ENCODE measurements at places on chromosomes 2 and 18. TPM values are rescaled to one million over a fixed set of nuclear protein-coding genes. Genes with fewer than 3 reads are reported as not detected.

GRCh38 chr2:42835577-42836371 is 43.4 kb upstream of the HAAO start:
- peak; percentile 19 for DNase-seq

DNA sequence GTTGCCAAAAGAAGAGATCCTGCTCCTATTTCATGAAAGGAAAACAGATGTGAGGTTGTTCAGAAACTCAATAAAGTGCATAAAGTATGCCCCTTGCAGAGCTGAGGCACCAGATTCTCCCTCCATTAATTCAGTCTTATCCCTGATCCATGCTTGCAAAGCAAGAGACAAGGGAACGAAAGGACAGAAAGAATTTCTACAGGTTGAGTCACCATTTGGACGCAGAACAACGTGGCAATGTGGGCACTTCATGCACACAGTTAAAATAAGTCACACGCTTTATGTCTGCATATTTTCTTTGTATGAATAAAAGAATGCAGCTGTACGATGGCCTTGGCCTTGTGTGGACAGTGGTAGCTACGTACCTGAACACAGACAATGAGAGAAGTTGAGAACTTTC is 321.7 kb upstream of the REV1 start:
- no peak for DNase-seq

DNA sequence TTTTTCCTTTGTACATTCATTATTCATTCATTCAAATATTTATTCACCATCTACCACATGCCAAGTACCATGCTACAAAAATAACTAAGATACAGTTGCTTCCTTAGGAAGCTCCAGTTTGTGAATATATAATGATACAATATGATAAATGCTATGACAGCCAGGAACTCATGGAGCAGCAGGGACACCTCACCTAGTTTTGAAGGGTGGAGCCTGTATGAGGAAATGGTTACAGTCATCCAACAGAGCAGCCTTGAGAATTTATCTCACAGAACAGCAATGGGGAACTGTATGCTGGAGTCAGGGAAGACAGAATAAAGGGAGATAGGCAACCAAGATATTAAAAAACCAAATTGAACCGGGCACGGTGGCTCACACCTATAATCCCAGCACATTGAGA is 124.0 kb downstream of the OSBPL1A start:
- no peak for DNase-seq

GRCh38 chr18:38759457-38759856 is 1193.9 kb upstream of the CELF4 start:
- no peak for DNase-seq

DNA sequence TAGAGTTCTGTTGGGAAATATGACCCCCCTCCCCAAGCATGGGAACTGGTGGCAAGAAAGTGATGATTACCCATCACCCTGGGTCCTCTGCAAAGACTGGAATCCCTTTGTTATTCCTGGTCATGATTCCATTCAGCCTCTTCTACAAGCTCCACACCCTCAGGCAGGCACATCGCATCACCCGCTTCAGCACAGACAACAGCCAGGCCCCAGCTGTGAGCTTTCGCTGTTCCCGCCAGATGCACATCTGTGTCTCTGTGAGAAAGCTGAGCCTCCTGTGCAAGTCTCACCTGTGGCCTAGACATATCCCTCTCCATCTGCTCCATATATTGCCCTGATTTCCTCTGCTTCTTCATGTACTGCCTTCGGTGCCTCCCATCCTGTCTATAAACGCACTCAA is 368.0 kb upstream of the RAB6C start:
- DNase-seq, result no peak

- no peak for DNase-seq
Observed at GRCh38 chr2:29323961-29324360, 208.7 kb downstream of the CLIP4 start.

- DNase-seq, result no peak
Observed at GRCh38 chr2:228869636-228870264, 401.3 kb downstream of the PID1 start.

- DNase-seq, result no peak
Observed at GRCh38 chr2:159985656-159986055, 76.8 kb downstream of the PLA2R1 start.

DNA sequence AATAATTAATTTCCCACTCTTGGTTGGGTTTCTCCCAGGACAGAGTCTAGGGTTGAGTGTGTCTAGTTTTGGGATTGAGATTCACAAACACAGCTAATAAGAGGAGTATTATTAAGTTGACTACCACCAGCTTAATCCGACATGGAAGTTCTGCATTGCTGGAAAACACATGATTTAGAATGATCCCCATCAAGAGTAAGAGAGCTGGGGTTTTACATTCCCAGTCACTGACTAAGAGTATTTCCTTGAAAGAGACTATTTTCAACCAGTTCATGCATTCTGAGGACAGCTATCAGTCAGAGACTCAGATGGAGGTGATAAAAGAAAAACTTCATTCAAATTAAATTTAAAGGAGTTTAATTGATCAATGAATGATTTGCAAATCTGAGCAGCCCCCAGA is 334.6 kb upstream of the LRATD1 start:
- no peak for DNase-seq

GRCh38 chr2:207257251-207258250 is 91.8 kb upstream of the KLF7 start:
- DNase-seq, result no peak

- no peak for DNase-seq
Observed at GRCh38 chr2:38509314-38509946, 93.3 kb downstream of the HNRNPLL start.

GRCh38 chr18:3238742-3239141 is 8.9 kb upstream of the MYL12A start:
- DNase-seq, result peak; percentile 43

DNA sequence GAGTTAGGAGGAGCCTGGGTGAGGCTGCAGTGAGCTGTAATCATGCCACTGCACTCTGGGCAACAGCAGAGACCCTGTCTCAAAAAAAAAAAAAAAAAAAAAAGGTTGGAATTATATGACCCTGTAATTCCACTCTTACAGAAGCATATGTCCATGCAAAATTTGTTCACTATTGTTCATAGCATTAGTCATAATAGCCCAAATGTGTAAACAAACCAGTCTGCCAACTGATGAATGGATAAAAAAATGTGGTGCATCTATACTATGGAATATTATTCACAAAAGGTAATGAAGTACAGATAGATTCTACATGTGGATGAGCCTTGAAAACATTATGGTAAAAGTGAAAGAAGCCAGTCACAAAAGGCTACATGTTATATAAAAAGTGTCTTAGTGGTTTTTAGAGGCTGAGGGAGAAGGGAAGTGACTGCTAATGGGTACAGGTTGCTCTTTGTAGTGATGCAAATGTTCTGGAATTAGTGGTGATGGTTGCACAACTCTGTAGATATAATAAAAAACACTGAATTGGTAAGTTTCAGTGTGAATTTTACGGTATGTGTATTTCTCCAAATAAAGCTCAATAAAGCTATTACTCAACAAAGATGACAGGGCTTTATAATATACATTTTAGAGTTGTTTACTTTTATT is 9.4 kb downstream of the COA5 start:
- no peak for DNase-seq

GRCh38 chr18:60893355-60894097 is 439.7 kb upstream of the CDH20 start:
- no peak for DNase-seq

DNA sequence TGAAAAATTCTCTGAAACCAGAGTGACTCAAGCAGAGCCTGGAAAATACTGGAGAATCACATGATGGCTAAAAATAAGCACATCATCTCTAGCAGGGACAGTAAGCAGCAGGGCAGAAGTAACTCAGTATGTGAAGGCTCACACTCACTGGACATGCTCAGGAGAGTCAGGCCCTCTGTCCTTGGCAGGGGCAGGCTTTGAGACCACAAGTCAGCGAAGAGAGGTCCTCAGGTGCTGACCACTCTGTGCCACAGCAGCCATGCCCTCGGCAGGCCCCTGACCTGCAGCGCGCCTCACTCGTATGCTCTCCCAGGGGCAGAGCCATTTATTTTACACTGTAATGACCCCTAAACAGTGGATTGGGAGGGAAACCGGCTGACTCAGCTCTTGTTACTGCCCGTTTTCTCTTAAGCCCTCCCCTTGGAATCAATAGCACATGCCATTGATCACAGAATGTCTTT is 76.8 kb downstream of the MAPRE2 start:
- DNase-seq, result peak; percentile 40

DNA sequence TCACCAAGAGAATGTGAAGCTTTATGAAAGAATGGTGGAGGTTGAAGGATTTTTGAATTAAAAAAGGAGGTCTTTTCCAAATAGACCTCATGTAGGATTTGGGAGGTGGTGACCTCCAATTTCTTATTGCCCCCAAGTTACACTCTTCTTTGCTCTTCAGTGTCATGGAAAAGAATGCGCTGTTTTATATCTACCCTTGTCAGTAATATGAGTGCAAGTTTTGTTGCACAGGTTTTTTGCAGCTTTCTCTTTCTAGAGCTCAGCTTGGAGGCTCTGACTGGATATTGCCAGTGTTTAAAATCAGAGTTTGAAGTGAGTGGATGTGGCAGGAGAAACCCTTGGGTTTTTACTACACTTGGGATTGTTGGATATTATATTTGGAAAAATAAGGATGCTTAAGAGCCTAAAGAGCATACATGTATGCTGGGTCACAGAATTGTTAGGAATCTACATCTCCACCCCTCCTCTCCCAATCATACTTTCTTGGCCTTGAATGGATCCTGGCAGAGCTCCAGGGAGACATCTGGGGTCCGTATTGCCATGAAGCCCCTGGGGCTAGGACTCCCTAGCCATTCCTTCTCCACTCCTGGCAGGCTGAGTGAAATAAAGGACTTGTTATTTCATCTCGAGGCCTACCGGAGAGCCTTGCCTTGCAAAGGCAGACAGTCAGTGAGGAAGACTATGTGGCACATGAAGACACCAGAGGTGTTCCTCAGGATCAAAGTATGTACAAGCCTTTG is 43.8 kb downstream of the APOB start:
- no peak for DNase-seq

DNA sequence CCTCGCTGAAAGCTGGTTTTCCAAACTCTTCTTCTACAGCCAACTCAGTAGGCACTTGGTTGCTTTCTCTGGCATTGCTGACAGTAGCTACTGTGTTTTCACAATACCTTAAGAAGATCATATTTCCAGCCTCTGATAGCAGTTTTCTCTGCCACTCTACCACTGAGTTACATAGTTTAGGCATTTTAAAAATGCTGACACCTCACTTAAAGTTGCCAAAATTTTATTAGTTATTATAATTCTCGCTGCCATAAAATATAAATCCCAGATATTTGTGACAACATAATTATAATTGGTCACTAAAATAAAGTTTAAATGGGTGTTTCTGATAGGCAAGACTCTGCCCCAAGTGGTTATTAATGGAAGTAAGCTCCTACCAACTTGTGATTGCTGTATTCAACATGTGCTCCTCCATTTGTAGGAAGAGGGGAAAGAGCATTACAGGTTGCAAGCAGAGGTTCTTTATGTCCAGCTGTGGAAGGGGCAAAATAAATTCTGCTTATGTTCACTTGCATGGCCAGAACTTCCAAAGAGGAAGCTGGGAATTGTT is 1202.8 kb downstream of the CNTNAP5 start:
- no peak for DNase-seq

- no peak for DNase-seq
Observed at GRCh38 chr2:237472909-237473877, 13.9 kb upstream of the MLPH start.

- DNase-seq, result peak; percentile 59
Observed at GRCh38 chr2:126657636-126658318, 1.8 kb downstream of the GYPC start.

- DNase-seq, result no peak
Observed at GRCh38 chr18:60038731-60039130, 138.9 kb downstream of the PMAIP1 start.

- DNase-seq, result no peak
Observed at GRCh38 chr18:62942578-62942977, 227.2 kb downstream of the PHLPP1 start.

- DNase-seq, result no peak
Observed at GRCh38 chr2:233856184-233856583, 1.8 kb upstream of the HJURP start.

DNA sequence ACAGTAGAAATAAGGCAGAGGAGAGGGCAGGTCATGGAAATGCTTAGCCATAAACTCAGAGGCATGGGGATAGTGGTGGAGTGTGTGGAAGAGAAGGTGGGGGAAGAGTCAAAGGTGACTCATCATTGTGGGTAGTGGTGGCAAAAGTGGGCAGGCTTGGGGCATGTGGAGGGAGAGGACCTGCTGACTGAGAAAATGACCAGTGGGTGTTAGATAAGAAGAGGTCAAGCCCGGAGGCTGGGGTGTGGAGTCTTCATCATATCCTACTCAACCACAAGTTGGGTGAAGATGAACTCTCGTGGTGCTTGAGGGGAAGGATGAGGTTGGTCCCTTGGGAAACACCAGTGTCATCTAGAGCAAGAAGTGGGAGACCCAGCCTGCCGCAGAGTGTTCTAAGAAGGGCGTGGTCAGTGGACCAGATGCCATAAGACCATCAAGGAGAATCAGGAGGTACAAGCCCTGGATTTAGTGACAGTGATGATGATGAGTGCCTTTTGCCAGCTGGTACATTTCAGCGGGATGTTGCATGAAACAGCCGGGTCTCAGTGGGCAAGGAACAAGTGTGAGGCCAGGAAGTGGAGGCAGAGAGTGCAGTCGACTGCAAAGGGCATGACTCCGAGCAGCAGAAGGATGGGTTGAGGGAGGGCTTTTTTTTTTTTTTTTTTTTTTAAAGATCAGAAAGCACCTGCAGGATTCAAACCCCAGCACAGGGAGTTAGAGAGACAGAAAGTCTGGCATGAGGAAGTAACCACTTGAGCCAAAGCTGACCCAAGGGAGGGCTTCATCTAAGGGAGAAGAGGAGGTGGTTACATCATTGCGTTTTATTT is 122.6 kb upstream of the SPRED2 start:
- DNase-seq, result no peak

DNA sequence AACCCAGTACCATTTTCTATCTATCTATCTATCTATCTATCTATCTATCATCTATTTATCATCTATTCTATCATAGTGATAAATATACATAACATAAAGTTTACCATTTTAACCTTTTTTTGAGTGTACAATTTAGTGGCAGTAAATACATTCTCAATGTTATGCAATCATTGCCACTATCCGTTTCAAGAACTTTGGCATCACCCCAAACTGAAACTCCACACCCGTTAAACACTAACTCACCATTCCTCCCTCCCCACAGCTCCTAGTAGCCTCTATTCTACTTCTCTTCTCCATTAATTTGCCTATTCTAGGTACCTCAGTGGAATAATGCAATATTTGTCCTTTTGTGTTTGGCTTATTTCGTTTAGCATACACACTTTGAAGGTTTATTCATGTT is 82.5 kb upstream of the KCNE4 start:
- no peak for DNase-seq

NYAP2 gene
- 0.24 TPM for total RNA-seq

RND3 gene
- 8.0 TPM for total RNA-seq

KLHL14 gene
- total RNA-seq, result 2.0 TPM

UGT1A5 gene
- 0.16 TPM for total RNA-seq

RNF152 gene
- 20.3 TPM for total RNA-seq

CRYGC gene
- total RNA-seq, result 2.2 TPM

RNU2-63P gene
- total RNA-seq, result not detected

PSD4 gene
- 18.7 TPM for total RNA-seq

FOXD4L1 gene
- total RNA-seq, result 0.19 TPM

EML6 gene
- 12.1 TPM for total RNA-seq

IL37 gene
- total RNA-seq, result 1.5 TPM
